ENCODE measurements at places on chromosomes 7 and 10. TPM values are rescaled to one million over a fixed set of nuclear protein-coding genes. Genes with fewer than 3 reads are reported as not detected.

The SEMA3C gene
- total RNA-seq = 116 TPM

The SLC18A2 gene
- total RNA-seq = not detected

The NUTM2B gene
- under 0.01 TPM for total RNA-seq

The FKBP6 gene
- total RNA-seq = not detected

DNA sequence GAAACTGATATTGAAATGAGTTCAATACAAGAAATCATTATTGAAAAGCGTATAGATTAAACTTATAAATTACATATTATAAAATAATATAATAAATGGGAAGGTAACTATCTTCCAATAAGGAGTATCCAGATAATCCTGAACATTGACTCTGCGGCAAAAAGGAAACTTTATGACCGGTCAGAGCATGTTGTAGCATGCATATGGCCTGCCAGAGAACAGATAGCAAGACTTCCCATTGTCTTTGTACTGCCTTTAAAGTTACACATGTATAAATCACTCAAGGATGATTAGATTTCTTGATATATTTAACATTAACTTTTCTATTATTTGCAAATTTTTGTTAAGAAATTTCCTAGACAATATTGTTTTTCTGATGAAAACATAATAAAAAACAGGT, 56.2 kb upstream of the ETV1 start:
- no peak for DNase-seq

DNA sequence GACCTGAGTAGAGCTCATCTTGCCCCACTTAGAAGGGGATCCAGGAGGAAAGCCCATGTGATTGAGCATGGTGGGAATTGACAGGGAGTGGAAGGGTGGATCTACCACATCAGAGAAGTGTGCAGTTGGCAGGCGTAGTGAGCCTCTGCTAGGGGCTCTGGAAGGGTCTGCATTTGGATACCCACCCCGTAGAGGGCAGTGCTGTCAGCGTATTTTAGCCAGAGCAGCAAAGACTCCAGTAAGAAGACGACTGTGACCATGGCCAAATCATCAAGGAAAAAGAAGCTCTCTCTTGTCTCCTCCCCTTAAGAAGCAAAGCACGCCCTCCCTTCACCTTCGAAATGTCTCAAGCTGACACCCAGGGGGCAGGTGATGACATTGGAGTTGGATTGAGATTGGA, 68.8 kb upstream of the INHBA start:
- DNase-seq = no peak

- DNase-seq = peak; percentile 93
Measured at GRCh38 chr7:124765401-124766352, at the start of gene GPR37. Gene GPR37 (minus strand): TSS chr7:124765792. CDS start chr7:124764976, 816 bp downstream.

GRCh38 chr7:20217193-20217948, at the start of gene MACC1:
Gene MACC1 (minus strand): TSS chr7:20217384. CDS start chr7:20161862, 55,522 bp downstream.
- DNase-seq = no peak

- DNase-seq = no peak
Measured at GRCh38 chr7:73890555-73891147, 29.7 kb downstream of the TMEM270 start.

DNA sequence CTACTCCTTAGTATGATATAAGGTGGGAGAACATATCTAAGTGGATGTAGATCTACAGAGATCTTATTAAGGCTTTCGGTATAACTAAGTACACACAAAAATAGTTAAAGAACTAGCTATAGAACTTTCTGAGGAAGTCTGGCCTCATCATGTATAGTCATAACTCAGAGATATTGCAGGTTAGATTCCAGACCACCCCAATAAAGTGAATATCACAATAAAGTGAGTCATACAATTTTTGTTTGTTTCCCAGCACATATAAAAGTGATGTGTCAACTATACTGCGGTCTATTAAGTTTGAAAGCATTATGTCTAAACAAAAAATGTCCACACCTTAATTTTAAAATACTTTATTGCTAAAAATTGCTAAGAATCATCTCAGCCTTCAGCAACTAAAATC, 24.7 kb upstream of the SEMA3A start:
- DNase-seq = no peak

DNA sequence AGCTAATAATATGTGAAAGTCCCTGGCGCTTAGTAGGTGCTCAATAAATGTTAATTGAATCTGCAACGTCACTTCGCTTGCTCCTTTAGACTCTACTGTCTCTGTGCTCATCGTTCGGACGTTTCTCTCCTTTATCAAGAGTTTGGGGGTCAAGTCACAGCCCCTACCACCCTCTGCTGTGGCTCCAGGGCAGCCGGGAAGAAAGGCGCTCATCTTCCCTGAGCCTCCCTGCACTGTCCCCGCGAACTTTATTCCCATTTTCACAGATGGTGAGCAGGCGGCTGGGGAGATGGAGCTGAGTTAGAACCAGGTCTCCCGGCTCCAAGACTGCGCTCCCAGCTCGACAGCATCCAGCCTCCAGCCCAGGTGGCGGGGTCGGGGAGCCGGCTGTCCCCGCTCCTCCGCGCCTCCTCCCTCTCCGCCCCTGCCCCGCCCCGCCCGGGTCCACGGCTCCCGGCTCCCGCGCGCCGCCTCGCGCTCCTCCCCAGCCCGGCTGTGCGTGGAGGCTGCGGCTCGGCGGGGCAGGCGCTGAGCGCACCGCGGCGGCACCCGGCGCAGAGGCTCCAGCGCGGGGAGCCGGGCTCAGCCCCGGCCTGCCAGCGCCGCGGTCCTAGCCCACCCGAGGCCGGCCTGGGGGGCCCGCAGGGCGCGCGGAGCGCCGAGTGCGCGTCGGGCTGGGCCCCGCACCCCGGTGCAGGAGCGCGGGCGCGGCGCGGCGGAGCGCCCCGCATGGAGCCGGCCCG, at the start of gene CLEC2L:
Gene CLEC2L, plus strand, starts transcription at position 487 of the 743 bp plus-strand sequence. Its CDS starts 243 bp downstream, at position 730.
- DNase-seq = no peak

DNA sequence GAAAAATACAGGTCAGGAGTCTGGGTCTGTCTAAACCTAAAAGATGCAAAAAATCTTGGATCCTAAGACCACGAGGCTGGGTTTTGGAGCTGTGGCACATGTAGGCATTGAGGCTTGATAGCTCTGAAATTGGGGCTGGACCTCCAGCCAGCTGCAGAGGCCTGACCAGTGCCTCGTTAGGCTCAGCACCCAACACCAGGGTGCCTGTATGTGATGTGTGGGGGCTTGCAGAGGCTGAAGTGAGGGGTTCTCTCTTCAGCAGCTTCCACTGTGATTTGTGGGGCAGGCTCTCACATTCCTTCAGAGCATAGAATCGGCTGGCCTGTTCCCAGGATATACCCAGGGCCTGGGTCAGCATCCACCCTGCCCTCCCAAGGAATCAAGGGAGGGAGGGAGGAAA, 247.8 kb downstream of the BUB3 start:
- no peak for DNase-seq

- DNase-seq = no peak
Measured at GRCh38 chr7:106447318-106447847, 162.6 kb upstream of the NAMPT start.

- no peak for DNase-seq
Measured at GRCh38 chr7:96727534-96728088, 18.0 kb upstream of the SEM1 start.

- no peak for DNase-seq
Measured at GRCh38 chr10:69317626-69318105, 39.4 kb downstream of the HK1 start.

DNA sequence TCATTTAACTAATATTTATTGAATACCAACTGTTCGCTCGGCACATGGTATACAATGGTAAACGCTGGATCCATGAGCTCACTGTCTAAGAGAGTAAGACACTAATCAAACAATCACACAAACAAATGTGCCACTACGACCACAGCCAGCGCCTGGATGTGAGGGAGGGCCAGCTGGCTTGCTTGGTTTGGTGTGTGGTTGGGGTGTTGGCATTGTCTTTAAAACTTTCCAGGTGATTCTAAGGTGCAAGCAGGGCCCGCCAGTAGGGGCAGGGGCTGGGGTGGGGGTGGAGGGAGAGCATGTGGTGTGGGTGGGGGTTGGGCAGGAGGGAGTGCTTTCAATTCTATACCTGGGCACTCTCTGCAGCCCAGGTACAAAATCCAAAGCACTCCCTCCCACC, 31.6 kb downstream of the ADRA2A start:
- DNase-seq = no peak

- no peak for DNase-seq
Measured at GRCh38 chr7:11430841-11431240, 401.2 kb downstream of the THSD7A start.

DNA sequence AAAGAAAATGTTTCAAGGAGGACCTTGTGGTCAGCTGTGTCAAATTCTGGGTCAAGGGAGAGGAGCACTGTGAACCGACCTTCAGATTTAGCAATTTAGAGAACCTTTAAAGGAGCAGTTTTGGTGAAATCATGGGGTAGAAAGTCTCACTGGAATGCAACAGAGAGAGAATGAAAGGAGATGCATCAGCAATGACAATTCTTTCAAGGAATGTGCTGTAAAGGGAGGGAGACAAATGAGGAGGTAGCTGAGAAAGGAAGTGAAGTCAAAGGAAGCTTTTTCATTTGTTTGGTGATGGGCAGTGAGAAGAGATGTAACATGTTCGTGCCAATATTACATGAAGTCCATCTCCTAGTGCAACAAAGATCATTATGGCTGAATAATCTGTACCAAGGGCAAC, 166.0 kb downstream of the TSPAN12 start:
- DNase-seq = no peak

GRCh38 chr10:98910048-98910447, 325.6 kb downstream of the HPSE2 start:
- DNase-seq = peak; percentile 24

GRCh38 chr7:100087055-100087750, 1.6 kb upstream of the COPS6 start:
- peak; percentile 99 for DNase-seq

DNA sequence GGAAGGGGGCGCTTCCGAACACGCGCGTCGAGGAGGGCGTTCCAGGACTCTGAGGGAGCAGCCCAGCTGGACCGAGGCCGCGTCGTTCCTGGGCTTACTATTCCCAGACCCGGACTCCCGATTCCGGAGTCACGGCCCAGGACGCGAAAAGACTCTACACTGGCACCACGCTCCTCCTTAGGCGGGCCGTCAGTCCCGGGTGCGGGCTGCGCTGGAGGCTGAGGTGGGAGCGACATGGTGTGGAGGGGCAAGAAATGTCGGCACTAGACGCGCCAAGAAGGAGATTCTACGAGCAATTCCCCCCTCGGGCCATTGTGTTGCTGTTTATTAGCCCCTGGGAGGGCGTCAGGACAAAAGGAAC, 584 bp upstream of the RUNDC3B start:
- DNase-seq = no peak

- DNase-seq = no peak
Measured at GRCh38 chr7:116128139-116128538, 82.2 kb upstream of the TES start.
